ENCODE measurements at places on chromosomes 5 and 9.

DNA sequence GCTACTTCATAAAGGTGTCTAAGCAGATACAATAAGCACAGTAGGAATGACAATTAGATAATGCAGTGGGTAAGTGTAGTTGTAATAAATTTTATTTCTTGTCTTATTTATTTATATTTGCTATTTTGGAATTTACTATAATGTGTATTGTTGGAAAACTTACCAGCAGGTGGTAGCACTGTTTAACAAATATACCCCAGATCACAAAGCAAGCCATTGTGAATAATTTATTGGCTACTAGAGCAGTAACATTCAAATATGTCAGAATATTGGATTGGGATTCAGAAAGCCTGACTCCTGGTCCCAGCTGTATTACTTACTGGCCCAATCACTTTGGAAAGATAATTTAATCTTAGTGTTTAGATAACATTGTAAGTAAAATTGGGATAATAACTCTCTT is 78.0 kb downstream of the ISOC1 start:
- no peak for DNase-seq

DNA sequence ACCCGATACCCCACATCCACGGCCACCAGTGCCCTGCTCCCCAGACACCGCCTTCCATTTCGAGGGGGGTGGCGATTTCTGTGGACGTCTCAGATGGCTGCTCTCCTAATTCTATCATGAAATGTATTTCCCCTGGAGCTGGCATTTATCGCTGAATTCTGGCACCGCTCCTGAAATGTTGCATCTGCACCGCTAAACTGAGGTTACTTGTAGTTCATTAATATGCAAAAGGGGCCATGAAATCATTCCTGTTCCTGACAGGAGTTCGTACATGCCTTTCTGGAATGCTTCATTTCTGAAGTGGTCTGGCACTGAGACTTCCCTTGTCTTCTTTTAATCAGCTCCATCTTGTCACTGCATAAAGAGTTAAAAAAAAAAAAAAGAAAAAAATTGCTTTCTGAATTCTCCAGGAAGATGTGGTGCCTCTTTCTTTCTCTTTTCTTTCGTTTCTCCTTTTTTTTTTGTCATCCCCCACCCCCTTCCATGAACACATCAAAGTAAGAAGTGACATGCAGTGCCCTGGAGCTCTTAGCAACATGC is 97.7 kb upstream of the SMARCA2 start:
- DNase-seq = no peak

GRCh38 chr5:158349987-158350386 is 491.0 kb upstream of the CLINT1 start:
- DNase-seq = no peak

GRCh38 chr5:170270293-170271069 is 27.1 kb downstream of the LCP2 start:
- no peak for DNase-seq

DNA sequence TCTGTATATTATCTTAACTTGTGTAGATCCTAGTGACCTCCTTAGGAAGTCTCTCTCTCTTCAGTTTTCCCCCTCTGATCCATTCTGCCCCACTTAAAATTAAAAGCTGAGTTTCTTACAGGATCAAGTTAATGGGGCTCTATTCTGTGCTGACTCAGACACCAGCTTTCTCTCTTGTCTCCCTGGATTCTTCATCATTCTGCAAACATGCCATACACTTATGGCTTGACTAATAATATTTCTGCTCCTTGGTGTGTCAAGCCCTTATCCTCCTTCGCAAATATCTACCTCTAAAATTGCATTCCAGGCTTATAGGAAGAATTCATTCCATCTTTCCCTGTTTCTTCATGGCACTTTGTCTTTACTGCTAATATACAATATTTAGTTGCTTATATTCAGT is 18.1 kb downstream of the LRRC70 start:
- no peak for DNase-seq

- DNase-seq = no peak
These were observed 34.8 kb upstream of the FAM120A start for GRCh38 chr9:93416530-93417235.
